ENCODE measurements at places on chromosomes 11 and 22.

DNA sequence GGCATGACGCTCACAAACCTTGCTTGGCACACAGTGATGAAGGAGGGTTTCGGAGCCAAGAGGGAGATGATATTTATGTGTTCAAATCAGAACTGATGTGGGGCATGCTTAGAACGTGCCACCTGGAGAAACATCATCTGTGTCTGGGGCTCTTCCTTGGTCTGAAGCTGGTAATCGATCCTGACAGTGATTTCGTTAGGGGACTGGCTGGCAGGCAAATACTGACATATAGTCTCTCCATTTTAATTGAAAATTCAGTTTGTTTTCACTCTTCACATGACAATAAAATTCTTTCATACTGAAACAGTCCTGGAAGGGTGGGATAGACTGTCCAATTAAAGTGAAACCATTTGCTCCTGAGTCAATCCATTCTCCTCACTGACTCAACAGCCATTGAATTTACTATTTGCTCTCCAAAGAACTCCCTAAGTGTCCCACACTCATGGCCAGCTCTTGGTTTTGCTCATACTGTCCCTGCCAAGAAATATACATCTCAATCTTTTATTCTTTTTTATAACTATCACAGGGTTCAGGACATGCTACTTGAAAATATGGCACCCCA, 134.8 kb downstream of the TRPC6 start:
- no peak for DNase-seq

GRCh38 chr11:134055029-134055428, 13.8 kb upstream of the JAM3 start:
- DNase-seq: no peak

- DNase-seq: peak; percentile 41
These were observed 1.0 kb downstream of the CHRM4 start for GRCh38 chr11:46390331-46391171.

GRCh38 chr11:116994195-116994594, 104.0 kb downstream of the SIK3 start:
- DNase-seq: no peak

DNA sequence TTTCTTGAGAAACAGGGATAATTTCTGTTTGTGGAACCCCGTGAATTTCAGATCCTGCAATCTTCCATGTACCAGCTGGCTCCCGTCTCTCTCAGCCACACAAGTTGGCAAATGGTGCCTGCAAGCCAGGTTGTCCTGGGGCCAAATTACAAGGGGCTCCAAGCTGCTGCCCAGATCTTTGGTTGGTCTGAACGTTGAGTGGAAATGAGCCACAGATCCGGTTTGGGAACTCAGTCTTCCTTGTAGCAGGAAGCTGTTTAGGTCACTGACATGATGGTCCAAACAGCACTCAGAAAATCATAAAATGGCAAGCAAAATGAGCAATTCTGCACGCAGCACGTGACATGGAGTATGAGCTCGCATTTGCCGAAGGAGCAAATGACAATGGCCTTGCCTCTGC, 1496.4 kb downstream of the TBC1D22A start:
- DNase-seq: no peak

DNA sequence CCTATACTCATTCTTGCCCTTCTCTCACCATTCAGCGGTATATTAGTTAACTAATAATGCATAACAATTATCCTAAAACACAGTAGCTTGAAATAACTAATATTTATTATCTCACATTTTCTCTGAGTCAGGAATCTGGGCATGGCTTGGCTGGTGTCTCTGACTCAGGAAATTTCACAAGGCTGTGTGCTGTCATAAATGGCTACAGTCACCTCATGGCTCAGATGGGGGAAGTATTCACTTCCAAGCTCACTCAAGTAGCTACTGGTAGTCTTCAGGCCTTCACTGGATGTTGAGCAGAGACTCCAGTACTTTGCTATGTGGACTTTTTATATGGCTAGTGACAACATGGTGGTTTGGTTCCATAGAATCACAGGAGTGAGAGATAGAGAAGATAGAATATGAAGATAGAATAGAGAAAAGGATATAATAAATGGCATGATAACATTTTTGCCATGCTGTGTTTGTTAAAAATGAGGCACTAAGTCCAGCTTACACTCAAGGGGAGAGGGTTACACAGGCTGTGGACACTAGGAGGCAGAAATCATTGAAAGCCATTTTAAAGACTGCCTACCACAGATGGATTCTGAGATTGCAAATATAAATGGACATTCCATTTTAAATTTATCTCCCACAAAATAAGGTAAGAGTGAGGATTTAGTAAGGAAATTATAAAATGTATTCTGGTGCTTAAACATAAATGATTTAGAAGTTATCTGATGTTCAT, 997.8 kb upstream of the CHORDC1 start:
- no peak for DNase-seq

GRCh38 chr22:17387356-17387755, 18.1 kb downstream of the CECR2 start:
- no peak for DNase-seq

DNA sequence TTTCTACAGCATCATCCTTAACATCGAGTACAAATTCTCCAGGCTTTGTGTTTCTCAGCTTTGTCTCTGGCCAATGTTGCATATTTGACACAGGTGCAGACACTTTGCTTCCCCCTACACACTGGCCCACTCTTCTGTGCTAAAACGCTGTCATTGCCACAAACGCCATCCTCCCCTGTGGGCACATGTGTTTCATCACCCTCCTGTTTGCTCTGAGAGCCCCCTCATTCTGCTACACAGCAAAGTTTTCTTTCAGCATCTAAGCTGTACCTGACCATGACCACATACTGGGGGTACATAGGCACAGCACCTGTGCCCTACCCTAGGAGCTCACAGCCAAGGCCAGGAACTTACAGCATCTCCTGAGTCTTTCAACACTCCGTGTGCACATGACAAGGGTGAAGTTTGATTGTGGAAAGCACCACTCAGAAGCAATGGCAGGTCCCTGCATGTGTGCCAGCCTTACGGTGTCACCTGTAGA, 7.9 kb upstream of the IGLL5 start:
- no peak for DNase-seq

DNA sequence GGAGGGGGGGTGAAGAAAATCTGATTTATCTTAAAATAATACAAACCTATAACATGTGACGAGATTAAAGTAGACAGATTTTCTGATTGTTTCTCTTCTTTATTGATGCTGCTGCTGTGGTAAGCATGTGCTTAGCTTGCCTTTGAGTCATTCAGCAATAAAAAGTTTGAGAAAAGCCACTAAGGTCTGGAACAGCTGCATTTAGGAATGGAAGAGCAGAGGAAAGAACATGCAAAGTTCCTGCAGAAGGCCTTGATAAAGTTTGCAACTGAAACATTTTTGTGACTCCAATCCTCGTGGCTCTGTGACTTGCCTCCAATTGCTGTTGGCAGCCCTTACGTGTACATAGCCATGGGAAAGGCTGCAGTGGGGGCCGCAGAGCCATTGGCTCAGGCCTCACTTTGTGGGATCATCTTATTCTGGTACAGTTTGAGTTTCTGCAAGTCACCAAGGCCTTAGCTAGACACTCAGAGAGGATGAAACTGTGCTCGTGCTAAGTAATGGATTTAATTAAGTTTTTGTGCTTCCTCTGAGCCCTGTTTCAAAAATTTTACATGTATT, 370.2 kb downstream of the AASDHPPT start:
- no peak for DNase-seq

DNA sequence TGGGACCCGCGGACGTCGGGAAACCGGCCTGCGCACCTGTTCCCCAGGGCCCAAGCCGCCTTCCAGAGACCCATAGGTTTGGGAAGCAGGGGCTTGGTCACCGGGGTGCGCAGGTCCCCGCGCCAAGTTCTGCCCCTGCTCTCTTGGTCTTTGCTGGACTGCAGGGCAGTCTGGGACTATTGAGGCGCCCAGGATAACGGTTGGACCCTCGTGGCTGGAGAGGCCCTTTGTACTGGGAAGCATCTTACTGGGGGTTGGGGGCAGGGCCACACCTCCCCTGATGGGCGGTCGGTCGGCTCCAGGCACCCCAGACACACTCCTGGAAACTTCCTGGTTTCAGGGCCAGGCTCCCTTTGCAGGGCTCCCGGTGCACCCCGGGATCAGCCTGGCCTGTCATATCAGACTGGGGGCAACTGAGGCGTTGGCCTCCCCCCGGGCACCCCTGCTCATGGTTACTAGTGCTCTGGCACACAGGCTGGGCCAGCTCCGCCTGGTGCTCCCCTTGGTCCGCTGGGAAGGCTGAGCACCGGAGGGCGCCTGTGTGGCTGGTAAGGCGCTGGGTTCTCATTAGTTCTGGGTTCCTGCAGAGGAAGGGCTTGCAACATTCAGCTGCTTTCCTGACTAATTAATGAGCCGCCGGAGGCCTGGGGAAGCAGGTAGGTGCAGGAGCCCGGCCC, 1250.5 kb downstream of the BRD1 start:
- peak; percentile 27 for DNase-seq

DNA sequence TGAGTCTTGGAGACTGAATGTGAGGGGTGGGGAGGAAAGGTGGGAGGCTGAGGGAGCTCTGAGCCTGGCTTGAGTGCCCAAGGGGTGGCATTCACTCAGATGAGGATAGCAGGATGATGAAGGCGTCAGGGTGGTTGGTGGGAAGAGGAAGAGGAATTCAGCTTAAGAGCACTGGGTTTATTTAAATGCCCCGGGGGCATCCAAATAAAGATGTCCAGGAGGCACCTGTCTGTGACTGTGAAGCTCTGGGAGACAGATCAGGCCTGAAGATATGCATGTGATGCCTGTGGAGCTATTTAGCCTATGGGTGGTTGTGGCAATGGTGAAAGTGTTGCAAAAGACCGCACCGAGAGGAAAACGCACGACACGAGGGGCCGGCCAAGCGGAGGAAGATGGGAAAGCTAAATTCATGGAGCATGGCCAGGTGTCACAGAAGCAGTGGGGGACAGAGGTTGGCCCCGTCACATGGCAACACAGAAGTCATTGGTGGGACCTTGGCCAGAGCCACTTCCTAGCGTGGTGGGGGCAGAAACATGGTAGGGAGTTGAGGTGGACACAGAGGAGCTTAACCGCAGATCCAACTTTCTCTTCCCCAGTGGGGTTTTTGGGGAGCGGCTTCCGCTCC, 15.5 kb downstream of the SLC37A2 start:
- DNase-seq: no peak

- DNase-seq: no peak
These were observed 5.1 kb downstream of the BID start for GRCh38 chr22:17769013-17769715.

GRCh38 chr11:123362941-123363340, 67.1 kb upstream of the GRAMD1B start:
- DNase-seq: no peak

- no peak for DNase-seq
These were observed 14.6 kb upstream of the HIKESHI start for GRCh38 chr11:86287468-86287796.

DNA sequence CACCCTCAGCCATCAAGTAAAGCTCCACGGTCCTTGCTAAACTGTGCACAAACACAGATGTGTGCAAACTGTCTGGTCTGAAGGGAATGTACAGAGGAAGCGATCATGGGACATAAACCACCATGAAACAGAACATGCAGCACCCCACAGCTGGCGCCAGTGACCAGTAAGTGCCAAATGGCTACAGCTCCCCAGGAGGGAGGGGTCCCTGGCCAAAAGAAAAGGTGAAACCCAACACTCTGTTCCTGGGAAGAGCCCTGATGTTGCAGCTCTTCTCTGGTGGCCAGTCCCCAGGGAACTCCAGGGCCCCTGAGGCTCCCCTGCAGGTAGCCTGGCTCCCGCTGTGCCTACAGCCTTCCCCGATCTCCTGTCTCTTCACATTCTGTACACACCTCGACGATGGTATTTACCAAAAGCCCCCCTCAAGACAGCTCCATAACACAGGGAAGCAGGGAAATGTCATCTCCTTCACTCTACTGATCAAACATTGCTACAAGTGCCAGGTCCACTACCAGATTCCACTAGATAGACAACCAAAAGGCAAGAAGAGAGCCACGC, 2.9 kb downstream of the DGCR6L start:
- no peak for DNase-seq

DNA sequence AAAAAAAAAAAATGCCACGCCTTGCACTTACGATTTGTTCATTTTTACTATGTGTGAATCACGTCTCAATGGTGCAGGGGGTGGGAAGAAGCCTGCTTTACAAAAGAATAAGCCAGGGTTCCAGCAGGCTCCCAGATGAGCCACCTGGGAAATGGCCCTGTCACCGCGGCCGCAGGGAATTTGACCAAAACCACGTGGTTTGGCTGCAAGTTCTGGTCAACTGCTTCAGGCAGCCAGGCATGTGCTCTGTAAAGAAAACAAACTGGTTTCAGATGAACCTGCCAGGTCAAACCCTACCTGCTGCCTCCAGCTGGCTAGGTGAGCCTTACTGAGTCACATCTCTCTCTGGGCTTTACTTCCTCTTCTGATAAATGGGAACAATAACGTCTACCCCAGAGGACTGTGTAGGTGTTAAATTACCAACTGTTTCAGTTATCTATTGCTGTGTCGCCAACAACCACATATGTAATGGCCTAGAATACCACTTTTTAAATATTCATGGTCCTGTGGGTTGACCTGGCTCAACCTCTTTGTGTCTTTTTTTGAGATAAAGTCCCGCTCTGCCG, 30.5 kb upstream of the GCAT start:
- peak; percentile 66 for DNase-seq

DNA sequence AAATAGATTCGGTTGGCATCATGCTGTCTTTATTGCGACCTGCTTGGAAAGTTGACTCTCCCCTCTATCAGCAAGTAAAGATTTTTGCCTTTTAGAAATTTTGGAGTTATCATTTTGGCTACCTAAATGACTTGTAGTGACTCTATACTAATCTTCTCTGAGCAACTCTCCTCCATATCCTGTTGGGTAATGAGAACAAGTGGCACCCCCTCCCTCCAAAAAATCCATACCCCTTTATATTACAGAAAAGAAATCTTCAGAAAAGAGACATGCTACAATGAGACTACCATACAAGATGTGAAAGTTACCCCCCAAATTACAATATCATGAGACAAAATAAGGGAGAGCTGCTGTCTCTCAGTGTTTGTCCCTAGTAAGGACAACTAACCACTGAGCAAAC, 1.2 kb downstream of the JAML start:
- no peak for DNase-seq

DNA sequence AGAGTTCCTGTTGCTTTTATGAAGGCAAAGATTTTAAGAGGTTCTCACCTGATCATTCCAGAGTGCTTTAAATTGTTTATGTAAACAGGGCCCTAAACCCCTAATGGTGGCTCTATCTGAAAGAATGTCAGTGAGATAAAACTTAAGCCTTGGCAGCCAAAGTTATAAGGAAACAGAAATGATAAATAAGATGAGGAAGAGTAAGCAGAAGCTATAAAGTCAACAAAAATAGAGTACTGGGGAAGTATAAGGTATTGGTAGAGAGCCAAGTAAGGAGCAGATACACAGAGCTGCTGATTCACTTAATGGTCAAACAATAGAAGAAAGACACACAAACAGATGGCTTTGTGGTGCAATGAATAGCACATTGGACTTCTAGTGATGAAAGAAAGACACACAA, 37.9 kb downstream of the TMPRSS5 start:
- no peak for DNase-seq

DNA sequence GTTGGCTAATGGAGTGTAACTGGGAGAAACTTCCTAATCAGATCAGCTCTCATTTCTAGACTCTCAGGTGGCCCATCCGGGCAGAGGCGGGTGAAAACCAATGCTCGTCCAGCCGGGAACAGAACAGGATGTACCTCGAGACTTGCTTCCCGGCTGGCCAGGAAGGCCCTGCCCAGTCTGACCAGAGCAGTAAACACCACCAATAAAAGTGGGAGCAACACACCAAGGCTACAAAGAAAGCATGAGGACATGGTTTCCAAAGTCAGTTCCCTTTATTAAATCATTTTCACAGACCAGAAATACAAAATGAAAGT, 940 bp upstream of the TNKS1BP1 start:
- DNase-seq: no peak
